ENCODE measurements at places on chromosomes 6 and 20.

GRCh38 chr6:131255434-131255833 lies 120.2 kb downstream of the AKAP7 start:
- no peak for DNase-seq

DNA sequence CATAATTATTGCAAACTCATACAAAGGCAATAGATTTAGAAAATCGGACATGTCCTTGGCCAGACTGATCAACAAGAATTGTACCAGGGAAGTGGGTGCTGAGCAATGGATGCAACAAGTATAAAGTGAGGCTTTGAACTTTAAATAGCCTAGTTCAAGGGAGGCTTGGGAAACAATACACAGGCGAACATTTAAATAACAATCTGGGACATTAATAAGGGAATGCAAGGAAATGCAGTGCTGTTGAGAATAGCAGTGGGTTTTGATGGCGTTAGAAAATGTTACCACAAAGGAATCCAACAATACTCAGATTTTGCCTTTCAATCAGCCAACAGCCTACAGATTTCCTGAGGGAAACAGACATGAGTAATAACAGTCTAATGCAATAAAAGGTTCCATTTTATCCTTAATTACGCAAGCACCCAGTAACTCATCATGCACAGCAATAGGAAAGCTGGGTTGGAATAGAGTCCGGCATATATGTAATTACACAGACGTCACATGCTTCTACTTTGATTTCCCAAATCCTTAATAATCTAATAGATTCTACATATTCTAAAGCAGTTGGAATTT lies 134.6 kb downstream of the PHACTR1 start:
- no peak for DNase-seq

- DNase-seq: no peak
These were observed 12.3 kb downstream of the TMEM14B start for GRCh38 chr6:10759884-10760329.

DNA sequence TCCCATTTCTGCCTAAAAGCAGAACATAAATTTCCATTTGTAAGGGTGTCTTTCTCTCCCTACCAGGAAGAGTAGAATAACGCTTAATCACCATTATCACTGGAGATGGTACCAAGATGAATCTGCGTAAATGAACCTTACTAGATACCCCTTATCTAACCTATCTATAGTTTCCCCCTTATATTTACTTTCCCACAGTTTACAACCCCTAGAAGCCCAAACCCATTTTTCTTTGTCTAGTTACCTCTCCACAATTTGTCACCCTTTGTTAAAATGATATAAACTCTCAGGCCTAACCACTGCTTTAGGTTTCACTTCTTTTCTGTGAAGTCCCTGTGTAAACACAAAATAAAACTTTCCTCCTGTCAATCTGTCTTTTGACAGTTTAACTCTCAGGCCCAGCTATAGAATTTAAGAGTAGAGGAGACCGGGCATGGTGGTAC lies 45.5 kb downstream of the PCNA start:
- DNase-seq: no peak

- DNase-seq: no peak
These were observed 52.4 kb downstream of the L3MBTL3 start for GRCh38 chr6:130070792-130071191.
